T-helper 2 cell (primary cell): ENCODE measurements at places on chromosomes 7 and 10.

DNA sequence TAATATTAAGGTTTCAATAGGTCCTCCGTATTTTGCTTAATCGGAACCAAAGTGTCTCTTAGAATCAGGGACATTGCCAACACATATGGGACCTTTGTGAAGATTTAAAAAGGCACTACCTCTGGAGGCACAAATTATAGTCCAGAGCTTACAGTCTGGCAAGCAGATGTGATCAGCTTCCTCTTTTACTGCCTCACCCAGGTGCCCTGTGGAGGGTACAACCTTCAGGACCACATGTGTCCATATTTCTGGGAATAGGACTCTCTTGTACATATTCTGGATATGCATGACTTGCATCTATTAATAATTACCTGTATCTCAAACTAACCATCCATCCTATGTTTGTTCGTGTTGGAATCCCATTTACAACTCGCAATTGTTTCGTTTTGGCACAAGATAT lies 60.0 kb downstream of the HGF start:
- no peak for DNase-seq

- no peak for DNase-seq
Observed at GRCh38 chr7:35549781-35550180, 145.2 kb downstream of the HERPUD2 start.

- no peak for DNase-seq
Observed at GRCh38 chr10:92408017-92408361, 117.0 kb downstream of the MARCHF5 start.

GRCh38 chr10:69363666-69364065 lies 53.1 kb downstream of the TACR2 start:
- DNase-seq, result no peak

DNA sequence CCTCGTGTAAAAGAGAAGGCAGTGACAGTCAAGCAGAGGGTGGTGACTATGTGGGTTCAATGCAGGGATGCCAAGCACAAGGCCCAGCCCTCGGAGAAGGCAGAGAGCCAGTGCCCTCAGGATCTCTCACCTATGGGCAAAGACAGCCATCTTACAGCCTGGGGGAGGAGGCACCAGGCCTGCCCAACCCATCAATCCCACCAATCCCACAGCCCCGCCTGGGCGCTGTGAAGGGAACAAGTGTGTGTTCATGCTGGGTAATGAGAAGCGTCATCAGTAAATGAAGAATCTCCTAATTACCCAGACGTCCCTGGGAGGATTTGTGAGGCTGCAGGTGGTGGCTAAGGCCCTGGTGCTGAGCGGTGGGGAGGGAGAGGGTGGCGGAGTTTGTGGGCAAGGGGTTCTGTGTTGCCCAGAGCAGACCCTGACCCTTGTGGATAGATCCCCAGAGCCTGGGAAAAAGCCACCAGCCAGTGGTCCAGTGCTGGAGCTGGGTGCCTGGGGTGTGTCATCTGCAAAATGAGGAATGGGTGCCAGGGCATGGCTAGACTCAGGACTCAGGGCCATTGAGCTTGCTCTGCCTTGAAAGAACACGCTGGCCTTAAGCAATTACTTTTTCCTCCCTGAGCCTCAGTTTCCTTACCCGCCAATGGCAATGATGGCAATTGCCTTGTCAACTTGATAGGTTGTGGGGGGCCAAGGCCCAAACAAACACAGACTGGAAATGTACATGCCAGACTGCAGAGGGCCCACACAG lies 128.1 kb upstream of the UNC5B start:
- DNase-seq, result no peak

DNA sequence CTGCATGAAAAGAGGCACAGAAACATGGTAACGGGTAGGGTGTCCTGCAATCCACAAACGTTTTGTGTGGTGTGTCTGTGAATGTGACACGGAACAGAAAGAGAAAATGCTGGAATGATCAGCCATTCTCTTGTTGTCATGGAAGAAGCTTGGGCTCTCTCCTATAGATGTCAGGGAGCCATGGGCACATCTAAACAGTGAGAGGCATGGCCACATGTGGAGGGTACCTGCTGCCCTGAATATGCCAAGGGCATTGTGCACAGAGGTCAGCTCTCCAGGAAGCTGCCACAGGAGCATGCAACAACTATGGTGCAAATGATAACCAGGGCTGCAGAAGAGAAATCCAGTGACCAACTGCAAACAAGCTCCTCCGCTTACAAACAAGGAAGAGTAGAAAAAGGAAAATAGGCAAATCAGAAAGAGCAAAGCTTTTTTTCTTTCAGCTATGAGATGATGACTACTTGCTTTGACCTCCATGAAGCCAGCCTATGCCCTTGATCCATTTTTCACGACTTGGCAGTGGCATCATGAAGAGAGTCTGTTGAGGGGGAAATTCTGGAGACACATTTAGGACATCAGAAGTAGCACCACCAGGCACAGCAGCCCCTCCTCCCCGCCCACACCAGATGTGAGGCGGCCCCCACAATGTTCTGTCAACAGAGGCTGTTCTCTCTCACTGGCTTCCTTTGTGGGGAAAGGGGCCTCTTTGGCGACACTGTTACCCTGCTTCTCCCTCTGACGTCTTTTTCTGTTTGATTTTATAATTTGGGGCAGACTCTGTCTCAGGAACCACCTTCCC lies 4.8 kb upstream of the PDE1C start:
- no peak for DNase-seq

DNA sequence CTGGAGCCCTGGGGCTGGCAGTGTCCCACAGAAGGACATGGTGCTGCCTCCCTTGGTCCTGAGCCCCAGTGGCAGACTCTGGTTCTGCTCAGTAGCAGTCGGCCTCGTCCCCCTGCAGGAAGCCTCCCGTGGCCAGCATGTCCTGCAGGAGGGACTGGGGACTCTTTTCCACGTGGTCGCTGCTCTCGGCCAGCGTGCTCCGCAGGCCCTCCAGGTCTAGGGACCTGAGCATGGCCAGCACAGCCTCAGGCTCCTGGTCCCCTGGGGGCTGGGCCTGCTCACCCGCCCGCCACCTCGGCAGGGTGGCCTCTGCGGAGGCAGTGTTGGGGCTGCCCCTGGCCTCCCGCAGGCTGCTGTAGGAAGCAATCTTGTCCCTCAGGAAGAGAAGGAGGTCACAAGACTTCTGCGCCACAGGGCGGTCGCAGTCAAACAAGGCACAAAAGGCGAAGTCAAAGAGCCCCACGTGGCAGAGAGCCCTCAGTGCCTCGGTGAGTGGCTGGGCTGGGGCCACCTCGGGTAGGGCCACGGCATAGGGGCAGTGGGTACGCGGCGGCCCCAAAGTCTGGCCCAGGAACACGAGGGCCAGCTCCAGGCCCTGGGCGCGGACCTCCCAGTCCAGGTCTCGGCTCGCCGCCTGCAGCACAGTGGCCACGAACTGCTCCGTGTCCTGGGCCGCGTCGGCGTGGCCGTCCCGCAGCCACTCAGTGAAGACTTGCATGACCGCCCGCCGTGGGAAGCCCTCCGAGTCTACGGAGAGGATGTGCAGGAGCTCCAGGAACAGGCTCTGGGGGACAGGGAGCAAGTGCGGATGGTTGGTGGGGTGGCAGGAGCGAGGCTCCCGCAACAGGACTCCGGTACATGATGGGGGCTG lies 17.1 kb downstream of the BRAT1 start:
- peak; percentile 3 for DNase-seq

DNA sequence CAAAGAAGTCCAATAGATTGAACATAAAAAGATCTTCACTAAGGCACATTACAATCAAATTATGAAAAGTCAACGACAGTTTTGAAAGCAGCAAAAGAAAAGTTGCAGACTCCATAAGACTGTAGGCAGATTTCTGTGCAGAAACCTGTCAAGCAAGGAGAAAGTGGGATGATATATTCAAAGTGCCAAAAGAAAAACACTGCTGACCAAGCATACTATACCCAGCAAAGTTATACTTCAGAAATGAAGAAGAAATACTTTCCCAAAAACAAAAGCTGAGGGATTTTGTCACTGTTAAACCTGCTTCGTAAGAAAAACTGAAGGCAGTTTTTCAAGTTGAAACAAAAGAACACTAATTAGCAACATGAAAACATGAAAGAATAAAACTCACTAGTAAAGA lies 145.5 kb downstream of the ZEB1 start:
- no peak for DNase-seq

GRCh38 chr10:92790440-92790839 lies 57.9 kb upstream of the EXOC6 start:
- DNase-seq, result no peak

GRCh38 chr10:93437086-93437945 lies 44.8 kb downstream of the MYOF start:
- no peak for DNase-seq

DNA sequence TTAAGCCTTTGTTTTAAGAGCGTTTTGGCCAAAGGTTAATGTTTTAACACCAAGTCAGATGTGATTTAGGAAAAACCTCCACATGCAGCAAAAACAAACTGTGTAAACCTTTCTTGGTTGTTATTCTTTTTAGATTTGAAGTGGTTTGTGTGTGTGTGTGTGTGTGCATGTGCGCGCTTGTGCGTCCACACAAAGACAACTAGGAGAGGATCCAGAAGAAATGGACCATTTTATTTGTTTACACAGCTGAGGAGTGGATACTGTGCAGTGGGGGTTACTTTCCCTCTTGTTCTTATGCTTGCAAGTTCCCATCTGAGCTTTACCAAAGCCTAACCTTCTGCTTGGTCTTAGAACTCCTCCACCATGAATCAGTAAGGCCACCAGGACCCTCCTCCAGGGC lies 20.0 kb downstream of the TCF7L2 start:
- no peak for DNase-seq

DNA sequence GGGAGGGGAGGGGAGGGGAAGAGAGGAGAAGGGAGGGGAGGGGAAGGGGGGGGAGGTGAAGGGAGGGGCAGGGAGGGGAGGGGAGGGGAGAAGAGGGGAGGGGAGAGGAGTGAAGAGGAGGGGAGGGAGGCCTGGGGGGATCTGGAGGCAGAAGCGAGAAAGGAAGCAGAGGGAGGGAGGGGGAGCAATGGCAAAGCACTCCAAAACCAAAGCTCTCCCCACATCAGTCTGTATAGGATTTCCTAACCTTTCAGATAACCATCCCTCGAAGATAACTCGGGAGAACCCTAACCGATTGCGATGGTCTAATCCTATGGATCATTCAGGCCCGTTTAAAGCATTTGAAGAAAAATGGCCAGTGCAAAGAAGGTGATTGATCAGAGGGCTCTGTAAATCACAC lies 19.0 kb downstream of the EBF3 start:
- DNase-seq, result no peak

DNA sequence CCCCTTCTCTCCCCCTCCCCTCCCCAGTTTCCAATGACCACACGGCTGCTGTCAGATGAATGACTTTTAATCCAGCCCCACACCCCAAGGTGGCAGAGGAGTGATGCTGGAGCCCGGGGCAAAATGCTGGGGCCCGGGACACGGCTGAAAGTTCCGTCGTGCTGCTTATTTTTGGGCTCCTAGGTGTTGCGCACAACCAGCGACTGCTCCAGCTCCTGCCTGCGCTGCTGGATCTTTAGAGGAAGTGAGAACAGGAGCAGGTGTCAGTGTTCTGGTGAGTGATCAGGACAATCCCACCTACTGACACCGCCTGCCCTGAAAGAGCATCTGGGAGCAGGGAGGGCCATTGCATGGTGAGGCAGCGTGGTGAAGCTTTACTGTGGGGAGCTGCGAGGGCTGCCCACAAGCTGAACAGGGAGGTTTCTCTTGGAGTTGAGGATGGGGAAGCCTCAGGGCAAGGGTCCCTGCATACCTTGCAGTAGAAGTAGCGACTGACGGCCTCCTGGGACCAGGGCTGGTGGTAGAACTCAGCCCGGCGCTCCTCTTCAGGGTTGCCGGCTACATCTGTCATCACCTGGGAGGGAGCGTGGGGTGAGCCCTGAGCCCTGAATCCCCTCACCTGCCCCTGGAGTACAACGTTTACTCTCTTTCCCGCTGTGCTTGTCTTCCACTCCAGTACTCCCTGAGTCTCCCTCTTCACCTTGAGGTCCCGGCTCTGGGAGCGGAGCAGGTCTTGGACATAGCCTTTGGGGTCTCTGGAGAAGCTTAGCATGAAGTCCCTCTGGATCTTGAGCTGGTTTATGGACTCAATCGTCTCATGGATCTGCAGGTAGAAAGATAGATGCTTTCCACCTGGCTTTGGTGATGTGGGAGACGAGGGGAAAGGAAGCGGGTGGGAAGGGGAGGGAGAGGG lies 6.9 kb downstream of the CHPF2 start:
- no peak for DNase-seq

DNA sequence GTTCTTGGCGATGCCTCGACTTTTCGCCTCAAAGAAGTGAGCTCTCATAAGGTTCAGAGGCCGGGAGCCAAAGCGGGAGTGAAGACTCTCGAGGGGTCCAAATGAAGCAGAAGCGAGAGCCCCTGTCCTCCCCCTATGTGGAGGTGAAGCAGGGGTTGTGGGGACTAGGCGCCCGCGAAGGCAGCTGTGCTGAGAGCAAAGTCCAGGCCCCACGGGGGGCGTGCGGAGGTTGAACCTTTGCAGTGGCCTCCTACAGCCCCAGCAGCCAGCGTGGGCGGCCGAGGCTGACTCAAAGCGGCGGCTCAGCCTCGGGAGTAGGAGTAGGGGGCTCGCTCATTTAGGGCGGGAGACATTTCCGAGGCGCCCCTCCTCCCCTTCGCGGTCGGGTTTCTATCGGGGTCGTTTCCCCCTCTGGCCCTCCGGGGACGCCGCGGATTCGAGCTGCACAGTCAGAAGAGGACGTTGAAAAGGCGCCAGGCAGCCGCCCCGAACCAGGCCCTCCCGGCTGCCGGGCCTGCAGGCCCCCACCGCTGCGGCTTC lies 553 bp upstream of the ADD3 start:
- peak; percentile 37 for DNase-seq

- DNase-seq, result no peak
Observed at GRCh38 chr10:78328592-78329404, 295.1 kb downstream of the RPS24 start.

DNA sequence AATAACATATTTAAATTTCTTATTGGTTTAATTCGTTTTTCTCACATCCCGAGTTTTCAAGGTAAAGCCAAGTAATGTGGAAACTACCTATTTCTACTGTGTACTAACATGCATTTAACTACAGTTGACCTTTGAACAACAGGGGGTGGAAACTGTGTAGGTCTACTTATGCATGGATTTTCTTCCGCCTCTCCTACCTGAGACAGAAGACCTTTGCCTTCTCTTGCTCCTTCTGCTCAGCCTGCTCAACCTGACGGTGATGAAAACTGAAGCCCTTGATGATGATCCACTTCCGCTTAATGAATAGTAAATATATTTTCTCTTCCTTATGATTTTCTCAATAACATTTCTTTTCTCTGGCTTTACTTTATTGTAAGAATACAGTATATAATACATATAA lies 18.5 kb downstream of the MEOX2 start:
- DNase-seq, result no peak

GRCh38 chr10:3067118-3067858 lies at the start of gene PFKP:
TSS of gene PFKP (plus strand) at chr10:3067548. CDS start at chr10:3067596, 48 bp downstream.
- peak; percentile 42 for DNase-seq

- no peak for DNase-seq
Observed at GRCh38 chr10:70649526-70649925, 22.8 kb upstream of the ADAMTS14 start.

GRCh38 chr10:30420766-30421165 lies 13.2 kb upstream of the MAP3K8 start:
- no peak for DNase-seq

GRCh38 chr7:36264123-36264801 lies 111.2 kb downstream of the EEPD1 start:
- no peak for DNase-seq

GRCh38 chr7:44814919-44815318 lies 18.4 kb downstream of the PPIA start:
- no peak for DNase-seq
